ENCODE measurements at places on chromosomes 16 and 17.

GRCh38 chr16:75062135-75062975 is 54.2 kb downstream of the LDHD start:
- no peak for DNase-seq

DNA sequence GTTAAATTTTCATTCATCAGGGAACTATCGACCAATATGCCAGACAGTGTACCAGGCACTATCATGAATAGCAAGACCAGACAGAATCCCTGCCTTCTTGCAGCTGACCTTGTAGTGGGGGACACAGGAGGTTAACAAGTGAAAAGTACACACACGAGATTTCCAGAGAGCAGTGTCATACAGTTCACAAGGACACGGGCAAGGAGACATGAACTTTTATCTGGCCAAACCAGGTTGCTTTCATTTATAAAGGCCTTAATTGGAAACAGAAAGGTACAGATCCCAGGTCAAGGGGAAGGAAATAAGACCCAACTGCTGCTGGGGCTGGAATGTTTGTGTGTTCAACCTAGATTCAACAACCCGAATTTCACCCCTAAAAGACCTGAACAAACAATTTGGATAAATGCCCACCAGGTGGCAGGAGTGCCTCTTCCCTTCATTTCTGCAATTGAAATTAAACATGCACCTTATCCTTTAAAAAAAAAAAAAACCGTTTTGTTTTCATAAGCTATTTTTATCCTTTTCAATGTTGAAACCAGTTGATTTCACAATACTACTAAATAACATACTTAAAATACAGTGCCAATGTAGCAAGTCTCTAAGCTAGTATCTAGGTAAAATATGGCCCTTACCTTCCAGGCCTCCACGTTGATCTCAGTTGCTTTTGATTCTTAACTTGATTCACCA is 65.9 kb downstream of the EMP2 start:
- DNase-seq = peak; percentile 5

- DNase-seq = no peak
Measured at GRCh38 chr17:14471052-14471451, 170.2 kb downstream of the HS3ST3B1 start.

DNA sequence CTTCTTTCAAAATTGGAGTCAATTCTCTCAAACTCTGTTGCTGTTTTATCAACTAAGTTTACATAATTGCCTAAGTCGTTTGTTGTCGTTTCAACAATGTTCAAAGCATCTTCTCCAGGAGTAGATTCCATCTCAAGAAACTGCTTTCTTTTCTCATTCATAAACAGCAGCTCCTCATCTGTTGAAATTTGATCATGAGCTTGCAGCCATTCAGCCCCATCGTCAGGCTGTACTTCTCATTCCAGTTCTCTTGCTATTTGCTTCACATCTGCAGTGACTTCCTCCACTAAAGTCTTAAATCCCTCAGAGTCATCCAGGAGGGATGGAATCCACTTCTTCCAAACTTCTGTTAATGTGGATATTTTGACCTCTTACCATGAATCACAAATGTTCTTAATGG is 230.6 kb downstream of the IRF8 start:
- no peak for DNase-seq

DNA sequence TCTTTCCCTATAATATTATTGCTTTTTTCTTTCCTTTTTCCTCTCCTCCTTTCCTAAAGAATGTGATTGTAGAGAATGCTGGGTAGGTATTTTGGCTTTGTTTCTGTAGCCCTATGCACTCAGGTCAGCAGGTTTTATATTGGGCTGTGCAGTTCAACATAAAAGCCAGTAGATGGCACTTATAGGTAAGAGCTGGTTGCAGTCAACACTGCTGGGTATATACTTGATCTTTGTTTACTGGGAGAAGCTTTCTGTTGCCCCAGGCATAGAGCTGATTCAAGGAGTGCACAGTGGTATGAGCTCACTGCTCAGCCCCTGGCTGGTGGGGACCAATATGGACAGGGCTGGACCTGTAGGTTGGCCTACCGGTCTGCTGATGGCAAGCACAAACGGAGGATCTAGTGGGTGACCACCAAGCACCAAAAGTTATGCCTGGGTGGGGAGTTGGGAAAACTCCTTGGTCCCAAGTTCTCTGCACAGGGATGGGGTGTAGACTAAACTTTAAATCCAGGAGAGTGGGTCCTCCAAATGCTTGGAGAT is 378.9 kb downstream of the PMP22 start:
- no peak for DNase-seq

DNA sequence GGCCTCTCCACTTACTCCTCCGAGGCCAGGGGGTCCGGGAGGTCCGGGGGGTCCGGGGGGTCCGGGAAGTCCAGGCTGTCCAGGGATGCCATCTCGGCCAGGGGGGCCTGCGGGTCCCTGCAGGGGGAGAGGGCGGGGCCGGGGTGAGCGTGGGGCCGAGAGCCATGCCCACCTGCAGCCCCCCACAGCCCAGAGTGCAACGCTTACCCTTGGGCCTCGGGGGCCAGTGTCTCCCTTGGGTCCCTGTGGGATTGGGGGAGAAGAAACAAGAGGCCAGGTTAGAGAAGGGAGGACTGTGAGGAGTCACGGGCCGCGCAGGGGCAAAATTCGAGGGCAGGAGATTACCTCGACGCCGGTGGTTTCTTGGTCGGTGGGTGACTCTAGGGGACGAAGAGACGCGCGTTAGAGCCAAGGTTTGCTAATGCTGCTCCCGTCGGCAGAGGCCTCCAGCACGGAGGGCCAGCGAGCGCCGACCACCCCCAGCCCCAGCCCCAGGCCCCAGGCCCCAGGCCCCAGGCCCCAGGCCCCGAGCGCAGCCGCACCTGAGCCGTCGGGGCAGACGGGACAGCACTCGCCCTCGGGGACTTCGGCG is 2.1 kb downstream of the COL1A1 start:
- DNase-seq = no peak

GRCh38 chr17:47884905-47885730 is 10.9 kb upstream of the SP2 start:
- DNase-seq = no peak

DNA sequence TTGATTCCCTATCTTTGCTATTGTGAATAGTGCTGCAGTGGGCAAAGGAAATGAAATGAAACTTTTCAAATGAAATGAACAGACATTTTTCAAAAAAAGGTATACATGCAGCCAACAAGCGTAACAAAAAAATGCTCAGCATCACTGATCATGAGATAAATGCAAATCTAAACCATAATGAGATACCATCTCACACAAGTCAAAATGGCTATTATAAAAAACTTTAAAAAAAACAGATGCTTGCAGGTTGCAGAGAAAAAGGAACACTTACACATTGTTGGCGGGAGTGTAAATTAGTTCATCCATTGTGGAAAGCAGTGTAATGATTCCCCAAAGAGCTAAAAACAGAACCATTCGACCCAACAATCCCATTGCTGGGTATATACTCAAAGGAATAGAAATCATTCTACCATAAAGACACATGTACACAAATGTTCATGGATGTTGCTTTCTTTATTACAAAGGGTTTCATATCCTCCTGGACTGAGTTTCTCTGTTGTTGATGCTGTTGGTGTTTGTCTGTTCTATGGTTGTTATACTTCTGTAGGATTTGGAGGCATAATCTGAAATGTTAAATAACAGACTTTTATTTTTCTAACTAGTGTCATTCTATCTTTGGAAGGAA is 99.3 kb upstream of the SOX9 start:
- DNase-seq = no peak

GRCh38 chr16:50742576-50743200 is 802 bp downstream of the CYLD start:
- no peak for DNase-seq

DNA sequence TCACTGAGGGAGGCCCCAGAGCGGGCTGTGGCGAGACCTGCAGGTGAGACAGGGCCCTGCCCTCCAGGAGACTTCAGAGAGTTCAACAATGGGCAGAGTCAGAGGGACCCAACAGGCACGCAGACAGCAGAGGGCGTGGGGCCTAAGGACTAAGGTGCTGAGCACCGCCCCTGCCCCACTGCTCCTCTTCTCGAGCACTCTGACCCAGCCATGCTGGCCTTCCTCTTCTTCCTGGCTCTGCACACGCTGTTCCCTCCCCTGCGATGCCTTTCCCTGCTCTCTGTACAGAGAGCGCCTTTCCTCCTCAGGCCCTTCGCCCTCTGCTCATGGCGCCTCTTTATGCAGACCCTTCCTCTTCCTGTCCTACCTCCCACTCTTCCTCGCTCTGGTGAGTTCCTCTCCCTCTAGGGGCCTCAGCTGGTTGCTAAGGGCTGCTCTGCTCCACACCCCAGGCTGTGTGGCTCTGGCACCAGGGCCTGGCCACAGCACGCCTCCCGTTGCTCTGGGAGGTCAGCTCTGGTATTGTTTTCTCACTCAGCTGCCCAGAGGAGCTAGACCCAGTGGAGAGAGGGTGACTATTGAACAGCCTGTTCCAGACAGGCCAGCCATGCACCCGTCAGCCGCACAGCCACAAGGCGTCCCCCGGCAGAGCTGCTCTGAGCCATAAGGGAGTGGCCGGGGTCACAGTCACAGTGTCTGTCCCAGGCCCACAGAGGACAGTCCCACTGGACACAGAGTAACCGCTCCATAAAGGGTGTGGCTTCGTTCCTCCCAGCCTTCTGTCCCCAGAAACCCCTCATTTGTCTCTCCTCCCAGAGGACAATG is 13.6 kb upstream of the RASD1 start:
- no peak for DNase-seq

DNA sequence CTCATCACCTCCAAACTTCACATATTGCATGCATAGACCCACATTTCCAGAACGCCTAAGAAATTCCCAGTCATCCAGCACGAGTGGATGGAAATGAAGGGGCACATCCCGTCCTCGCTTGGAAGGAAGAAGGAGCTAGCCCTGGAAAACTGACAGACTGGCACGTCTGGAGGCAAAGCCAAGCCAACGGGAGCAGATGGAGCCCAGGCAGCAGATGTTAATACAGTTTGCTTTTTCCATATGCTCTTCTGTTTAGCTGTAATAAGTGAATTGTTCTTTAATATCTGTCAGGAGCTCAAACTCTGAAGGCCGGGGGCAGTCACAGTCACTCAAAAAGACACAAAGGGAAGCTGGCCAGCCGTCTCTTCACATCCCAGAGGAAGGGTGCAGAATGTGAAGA is 187.7 kb downstream of the XYLT1 start:
- no peak for DNase-seq

DNA sequence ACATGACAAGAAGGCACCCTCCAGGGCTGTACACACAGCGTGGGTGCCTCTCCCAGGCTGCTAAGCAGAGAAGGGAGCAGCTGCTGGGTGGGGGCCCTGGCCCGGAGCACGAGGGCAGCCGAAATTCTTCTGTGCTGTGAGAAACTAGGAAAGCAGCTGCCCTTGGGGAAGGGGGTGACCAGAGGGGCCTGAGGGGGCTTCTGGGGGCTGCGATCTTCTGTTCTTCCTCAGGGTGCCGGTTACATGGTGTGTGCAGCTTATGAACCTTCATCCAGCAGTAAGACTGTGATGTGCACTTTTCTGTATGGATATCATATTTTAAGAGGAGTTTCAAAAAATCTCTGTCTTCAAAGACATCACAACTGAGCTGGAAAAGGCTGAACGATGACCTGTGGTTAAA is 43.2 kb upstream of the METRNL start:
- DNase-seq = no peak

- DNase-seq = no peak
Measured at GRCh38 chr17:14779241-14779640, 478.4 kb downstream of the HS3ST3B1 start.

- no peak for DNase-seq
Measured at GRCh38 chr17:17109256-17109655, 67.0 kb downstream of the MPRIP start.

DNA sequence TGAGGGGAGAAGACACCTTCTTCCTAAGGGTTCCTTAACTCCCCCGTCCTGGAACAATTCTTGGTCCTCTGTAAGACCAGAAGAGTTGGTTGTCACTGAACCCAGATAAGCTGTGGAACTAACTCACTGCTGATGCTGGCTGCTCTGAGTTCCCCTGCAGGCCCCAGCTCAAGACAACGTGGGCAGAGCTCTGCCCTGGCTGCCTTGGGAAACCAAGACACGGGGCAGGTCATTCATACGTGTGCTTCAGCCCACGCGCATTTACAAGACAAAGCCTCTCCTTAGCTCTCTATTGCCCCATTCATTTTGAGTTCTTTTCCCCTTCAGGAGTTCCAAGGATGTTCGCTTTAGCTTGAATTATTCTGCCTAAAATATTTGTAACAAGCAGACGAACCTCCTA is 3.4 kb upstream of the NAT9 start:
- DNase-seq = no peak

GRCh38 chr17:49148171-49148570 is 15.6 kb downstream of the B4GALNT2 start:
- no peak for DNase-seq

- DNase-seq = no peak
Measured at GRCh38 chr16:50099957-50100648, 34.3 kb downstream of the HEATR3 start.

DNA sequence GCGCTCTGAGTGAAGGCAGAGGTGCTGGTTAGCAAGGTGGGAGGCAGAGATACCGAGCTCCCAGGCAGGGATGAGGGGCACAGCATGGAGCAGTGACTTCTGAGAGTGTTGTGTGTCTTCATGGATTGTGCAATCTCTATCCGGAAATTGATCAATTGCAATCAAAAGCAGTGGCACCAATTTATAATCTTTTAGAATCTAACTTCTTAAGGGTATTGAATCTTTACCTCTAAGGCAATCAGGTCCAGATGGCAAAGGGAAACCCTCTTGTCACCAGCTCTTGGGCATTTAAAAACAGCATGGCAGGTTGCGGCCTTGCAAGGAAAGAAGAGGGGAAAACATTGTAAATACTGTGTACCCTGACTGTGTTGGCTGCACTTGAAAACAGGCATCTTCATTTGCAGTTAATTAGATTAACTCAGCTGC is 58.0 kb upstream of the MRTFB start:
- DNase-seq = no peak

DNA sequence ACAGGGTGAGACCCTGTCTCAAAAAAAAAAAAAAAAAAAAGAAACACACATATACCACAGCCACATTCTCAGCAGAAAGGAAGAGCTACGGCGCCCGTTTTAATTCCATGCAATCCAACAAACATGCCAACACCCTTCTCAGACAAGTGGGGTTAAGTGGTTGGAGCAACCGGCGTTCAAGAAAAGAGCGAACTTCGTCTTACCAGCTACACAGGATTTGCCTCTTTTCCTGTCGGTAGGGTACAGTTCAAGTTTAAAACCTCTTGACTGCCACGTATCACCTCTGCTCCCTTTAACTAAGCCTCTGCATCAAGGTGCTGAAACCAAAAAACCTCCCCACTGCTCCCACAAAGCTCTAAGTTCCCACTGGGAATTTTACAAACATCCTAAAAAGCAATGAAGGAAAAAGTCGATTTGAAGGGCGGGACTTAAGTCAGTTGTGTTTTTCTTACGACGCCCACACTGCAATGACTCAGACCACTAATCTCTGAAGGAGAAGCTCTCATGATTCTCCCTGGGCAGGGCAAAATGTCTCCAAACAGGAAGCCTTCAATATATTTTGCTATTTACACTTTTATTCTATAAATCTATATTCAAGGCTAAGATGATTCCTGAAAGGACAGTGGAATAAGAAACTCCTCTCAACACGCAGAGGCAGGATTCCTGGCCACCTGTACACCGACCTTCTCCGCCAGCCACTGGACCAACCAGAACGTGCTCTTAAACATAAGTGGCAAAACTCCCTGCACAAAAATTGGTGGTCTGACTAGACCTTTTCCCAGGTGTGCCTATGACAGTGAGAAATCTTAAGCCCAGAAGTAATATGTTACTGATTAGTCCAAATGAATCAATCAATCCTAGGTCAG is 18.8 kb downstream of the SRP68 start:
- no peak for DNase-seq

GRCh38 chr17:40322358-40323315 is 13.7 kb downstream of the RARA start:
- DNase-seq = peak; percentile 94

GRCh38 chr17:79034931-79035485 is 11.0 kb downstream of the C1QTNF1 start:
- DNase-seq = no peak

GRCh38 chr16:3541527-3542155 is 35.6 kb downstream of the NLRC3 start:
- no peak for DNase-seq

All from GF-D8 (cell line).